ENCODE measurements at places on chromosomes 5 and 9.

- DNase-seq: peak; percentile 75
These were observed 2.7 kb downstream of the NXNL2 start for GRCh38 chr9:88537761-88538091.

DNA sequence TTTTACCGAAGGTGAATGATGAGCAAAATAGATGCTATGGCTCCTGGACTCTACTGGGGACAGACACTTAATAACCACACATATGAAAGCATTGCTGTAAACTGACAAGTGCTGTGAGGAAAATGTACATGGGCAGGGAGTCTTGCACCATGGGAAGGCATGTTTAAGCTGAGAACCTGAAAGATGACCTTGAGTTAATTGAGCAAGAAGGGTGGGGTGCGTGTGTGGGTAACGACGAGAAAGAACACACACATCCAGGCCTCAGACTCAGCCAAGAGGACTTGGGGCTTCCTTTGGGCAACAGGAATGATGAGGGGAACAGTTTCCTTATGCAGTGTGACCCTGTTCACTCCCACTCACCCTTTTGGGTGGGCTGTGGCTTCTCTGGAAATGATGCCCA is 73.1 kb downstream of the HSPA4 start:
- DNase-seq: no peak

GRCh38 chr5:76728965-76729364 is 13.0 kb downstream of the F2R start:
- DNase-seq: no peak

DNA sequence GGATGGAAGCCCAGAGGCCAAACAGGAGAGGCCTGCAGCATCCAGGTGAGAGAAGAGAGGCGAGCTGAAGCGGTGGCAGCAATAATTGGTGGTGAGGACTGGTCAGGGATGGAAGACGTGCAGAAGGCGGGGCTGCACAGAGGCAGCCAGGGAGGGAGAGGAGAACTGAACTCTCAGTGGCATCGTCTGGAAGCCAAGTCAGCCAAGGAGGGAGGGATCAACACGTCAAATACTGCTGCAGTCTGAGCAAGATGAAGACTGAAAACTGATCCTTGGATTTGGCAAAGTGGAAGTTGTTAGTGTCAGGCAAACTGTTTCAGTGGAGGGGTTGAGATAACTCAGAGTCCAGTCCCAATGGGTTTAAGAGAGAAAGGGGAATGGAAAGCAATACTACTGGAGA is 145.4 kb downstream of the CDK5RAP2 start:
- DNase-seq: no peak

DNA sequence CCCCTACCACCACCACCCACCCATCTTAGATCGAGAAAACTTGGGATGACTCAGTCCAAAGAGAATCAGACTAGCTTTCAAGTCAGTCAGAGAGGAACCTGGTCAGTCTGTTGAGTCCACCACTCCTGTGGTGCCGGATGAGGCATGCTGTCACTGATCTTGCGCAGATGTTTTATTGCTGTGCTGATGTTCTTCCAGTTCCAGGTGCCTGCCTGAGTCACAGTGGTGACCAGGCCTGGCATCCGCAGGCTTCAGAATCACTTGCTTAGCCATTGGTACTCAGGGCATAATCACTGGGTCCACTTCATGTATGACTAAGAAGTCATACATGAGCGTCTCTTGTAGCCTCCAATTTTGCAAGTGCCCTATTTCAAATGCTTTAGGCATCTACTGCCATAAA is 114.1 kb downstream of the MUSK start:
- DNase-seq: no peak

GRCh38 chr5:141512390-141512910 is 23.6 kb downstream of the PCDHGC5 start:
- DNase-seq: peak; percentile 89

DNA sequence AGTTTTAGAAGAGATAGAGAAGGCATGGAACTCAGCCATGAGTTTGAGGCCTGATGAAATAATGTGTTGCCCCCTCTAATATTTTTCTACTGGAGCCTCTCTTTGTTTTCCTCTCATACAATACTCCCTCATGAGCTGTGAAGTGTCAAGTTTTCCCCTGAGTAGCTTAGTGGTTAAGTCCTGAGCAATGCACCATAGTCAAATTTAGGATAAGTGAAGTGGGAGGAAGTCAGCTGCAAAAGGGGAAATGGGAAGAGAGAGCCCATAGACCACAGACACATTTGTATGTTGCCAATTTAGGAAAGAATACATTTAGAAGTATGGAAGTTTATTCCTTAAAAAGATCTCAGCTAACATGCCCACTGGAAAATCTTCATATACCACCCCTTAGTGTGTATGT is 171.5 kb upstream of the NREP start:
- no peak for DNase-seq

- no peak for DNase-seq
These were observed 24.1 kb upstream of the RHOBTB3 start for GRCh38 chr5:95707055-95707454.

DNA sequence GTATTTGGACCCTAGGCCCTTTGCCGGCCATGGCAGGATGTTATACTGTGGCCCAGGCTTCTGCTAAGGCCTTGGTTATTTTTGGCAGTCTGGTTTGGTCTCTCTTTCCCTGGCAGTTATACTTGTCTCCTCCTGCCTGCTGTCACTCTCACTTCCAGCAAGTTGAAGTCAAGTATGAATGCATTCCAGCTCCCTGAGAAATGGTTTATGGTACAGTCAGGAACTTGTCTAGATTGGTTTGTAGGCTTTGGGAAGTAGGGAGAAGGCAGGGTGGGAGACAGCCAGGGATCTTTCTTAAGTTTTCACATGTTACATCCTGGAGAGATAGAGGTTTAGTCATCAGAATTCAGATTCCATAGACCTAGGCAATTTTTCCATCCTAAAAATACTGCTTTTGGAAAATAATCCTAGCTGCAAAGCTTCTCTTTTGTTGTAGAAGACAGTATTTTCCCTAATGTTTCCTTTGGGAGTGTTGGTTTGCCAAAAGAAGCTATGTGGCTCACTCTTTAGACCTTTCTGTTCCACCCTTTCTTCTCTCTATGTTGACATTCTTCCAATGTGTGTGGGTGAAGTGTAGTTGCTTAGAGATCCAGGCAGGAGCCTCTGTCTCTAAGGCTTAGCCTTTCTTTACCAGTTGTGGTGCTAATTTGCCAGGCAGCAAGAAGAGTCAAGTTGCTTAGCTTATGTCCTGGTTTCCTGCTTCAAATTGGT is 2.5 kb upstream of the KDM3B start:
- no peak for DNase-seq

DNA sequence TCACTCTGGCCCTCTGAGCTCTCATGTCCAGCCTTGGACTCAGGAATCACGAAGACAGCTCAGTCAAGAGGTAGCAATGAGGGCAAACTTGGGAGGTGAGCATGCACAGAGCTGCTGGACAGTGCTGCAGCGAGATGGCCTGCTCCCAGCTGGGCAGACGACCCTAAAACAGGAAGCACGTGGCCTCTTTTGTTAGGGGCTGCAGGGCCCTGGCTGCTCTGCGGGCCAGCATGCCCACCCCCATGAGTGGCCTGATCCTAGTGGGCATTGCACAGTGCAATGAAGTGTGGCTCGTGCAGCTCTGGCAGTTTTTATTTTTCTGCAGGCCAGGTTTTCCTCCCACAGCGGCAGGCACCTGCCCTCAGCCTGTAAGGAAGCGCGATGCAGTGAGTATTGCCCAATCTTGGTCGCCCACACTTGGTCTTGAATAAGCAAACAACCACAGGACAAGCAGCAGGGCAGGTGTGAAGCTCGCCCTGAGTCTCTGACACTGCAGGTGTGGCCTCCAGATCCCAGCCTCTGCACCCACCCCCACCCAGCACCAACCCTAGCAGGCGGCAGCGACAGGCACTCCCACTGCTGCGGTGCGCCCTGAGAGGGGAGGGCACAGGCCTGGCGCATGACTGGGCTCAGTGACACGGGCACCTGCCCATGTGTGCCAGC is 60.8 kb downstream of the SEMA4D start:
- peak; percentile 52 for DNase-seq

Measured in activated CD8-positive, alpha-beta memory T cell treated with anti-CD3 and anti-CD28 coated beads, Interleukin-2, amount 10 ng/mL, durations not matched to agents 7 days and 5 days (primary cell).